Vagina (tissue), 2 donors: ENCODE measurements at places on chromosomes 12 and 14. TPM values are rescaled to one million over a fixed set of nuclear protein-coding genes. Genes with fewer than 3 reads are reported as not detected.

GRCh38 chr12:119014368-119014767 is 33.0 kb downstream of the SRRM4 start:
- H3K4me3 ChIP-seq: no peak overlapping the region
- no peaks in the 10 kb centered on the region for H3K36me3 ChIP-seq
- H3K27me3 ChIP-seq: no peaks in the 10 kb centered on the region
- no peaks in the 10 kb centered on the region for H3K4me1 ChIP-seq
- no peak for DNase-seq

GRCh38 chr12:30098677-30099076 is 314.9 kb upstream of the TMTC1 start:
- H3K36me3 ChIP-seq: no peaks in the 10 kb centered on the region
- no peaks in the 10 kb centered on the region for H3K4me1 ChIP-seq
- no peak overlapping the region for H3K4me3 ChIP-seq
- H3K27ac ChIP-seq: no peak overlapping the region

- no peaks in the 10 kb centered on the region for H3K4me1 ChIP-seq
- H3K36me3 ChIP-seq: no peaks in the 10 kb centered on the region
- H3K27ac ChIP-seq: no peak overlapping the region
- no peak overlapping the region for H3K4me3 ChIP-seq
- no peak for DNase-seq
These were observed 129.9 kb downstream of the KIF26A start for GRCh38 chr14:104268295-104268694.

Gene MYF5
- total RNA-seq: not detected

Gene NAV3
- total RNA-seq: 16.2 TPM

- H3K27ac ChIP-seq: no peak overlapping the region
- no peaks in the 10 kb centered on the region for H3K4me1 ChIP-seq
- H3K27me3 ChIP-seq: no peaks in the 10 kb centered on the region
- peaks cover 2% of the 10 kb centered on the region for H3K36me3 ChIP-seq
These were observed 33.7 kb downstream of the PARP2 start for GRCh38 chr14:20377171-20377570.

Gene TAS2R42
- total RNA-seq: not detected

Gene REP15
- total RNA-seq: not detected

DNA sequence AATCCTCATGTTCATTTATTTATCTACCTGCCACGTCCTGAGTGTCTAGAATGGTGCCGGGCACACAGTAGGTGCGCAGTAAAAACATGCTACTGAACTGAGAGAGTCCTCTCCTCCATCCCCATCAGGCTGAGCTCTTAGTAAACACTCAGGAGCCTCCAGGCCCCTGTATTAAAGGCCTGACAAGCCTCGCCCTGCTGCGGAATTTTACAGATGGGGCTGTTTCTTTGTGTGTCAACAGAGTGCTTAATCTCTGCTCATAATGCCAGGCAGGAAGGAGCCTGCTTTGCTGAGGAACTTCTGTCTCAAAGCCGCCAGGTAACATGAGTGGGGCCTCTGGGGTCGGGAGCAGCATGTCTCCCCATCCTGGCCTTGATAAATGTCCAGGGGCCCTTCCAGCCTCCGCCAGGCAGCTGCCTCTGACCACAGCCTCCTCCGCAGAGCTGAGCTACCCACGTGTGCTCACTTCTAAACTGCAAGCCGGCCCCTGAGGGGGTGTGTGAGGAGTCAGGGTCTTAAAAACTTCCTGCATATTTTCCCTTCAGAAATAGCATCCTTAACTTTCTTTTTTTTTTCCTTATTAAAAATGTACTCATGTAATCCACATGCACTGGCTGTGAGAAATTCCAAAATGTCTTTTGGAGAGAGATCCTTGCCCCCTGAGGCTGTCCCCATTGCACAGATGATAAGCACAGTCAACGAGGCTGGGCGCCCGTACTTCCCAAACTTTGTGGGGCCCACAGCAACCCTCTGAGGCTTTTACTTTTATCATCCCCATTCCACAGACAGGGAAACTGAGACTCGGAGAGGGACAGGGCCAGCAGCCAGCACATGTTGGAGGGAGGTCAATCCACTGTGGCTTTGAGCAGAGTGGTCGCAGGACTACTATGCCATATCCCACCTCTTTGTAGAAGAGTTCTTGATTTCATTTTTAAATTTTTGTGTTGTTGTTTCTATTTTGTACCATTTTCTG is 116.0 kb upstream of the NCOR2 start:
- peak overlapping the region; percentile 69 for H3K27ac ChIP-seq
- H3K36me3 ChIP-seq: no peaks in the 10 kb centered on the region
- no peaks in the 10 kb centered on the region for H3K27me3 ChIP-seq
- H3K4me3 ChIP-seq: no peak overlapping the region
- DNase-seq: no peak
- H3K4me1 ChIP-seq: peaks cover 91% of the 10 kb centered on the region

Gene AQP2
- not detected for total RNA-seq

GRCh38 chr14:69489495-69489894 is 5.0 kb downstream of the PLEKHD1 start:
- H3K36me3 ChIP-seq: no peaks in the 10 kb centered on the region
- no peak for DNase-seq
- H3K27me3 ChIP-seq: no peaks in the 10 kb centered on the region
- H3K27ac ChIP-seq: no peak overlapping the region
- H3K4me1 ChIP-seq: peaks cover 5% of the 10 kb centered on the region

- no peaks in the 10 kb centered on the region for H3K4me1 ChIP-seq
- H3K36me3 ChIP-seq: no peaks in the 10 kb centered on the region
- H3K27ac ChIP-seq: no peak overlapping the region
- no peak overlapping the region for H3K4me3 ChIP-seq
These were observed 106.3 kb downstream of the LRIG3 start for GRCh38 chr12:58814036-58814435.

Gene KLHL33
- 1.2 TPM for total RNA-seq

- no peak overlapping the region for H3K27ac ChIP-seq
- peaks cover 17% of the 10 kb centered on the region for H3K4me1 ChIP-seq
- no peaks in the 10 kb centered on the region for H3K36me3 ChIP-seq
- no peak for DNase-seq
These were observed 73.6 kb downstream of the TMTC1 start for GRCh38 chr12:29710104-29710503.

DNA sequence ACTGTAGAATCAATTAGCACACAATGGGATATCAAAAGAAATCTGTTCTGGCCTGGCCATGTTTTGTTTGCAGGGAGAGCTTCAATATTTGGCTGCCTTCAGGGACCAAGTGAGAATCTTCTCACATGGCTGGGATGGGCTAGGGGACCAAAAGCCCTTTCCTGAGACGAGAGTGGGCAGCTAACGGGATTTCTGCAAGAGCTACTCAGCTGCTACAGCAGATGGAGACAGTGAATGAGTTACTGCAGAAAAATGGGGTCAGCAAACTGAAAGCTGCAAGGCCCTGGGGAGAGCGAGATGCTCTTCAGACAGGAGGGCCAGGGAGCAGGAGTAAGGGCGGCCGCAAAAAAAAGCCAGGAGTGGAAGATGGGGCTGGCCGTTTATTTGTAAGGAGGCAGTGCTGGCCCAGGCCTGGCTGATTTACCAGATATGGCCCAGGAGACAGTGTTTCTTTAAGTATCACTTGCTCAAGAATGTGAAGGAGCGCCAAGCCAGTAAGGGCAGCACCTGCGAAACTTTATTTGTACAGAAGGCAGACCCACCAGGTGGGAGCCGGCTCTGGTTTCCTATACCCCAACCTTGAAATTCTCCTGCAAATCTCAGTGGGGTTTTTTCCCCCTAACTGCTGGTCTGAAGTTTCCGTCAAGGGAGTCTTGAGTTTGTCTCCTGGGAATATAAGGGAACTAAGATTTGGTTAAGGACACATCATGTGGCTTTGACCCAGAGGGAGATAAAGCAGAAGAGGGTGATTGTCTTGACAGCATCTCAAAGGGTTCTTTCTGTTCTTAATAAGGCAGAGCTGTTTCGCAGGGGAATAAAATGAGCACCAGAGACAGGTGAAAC is 57.8 kb downstream of the SSH1 start:
- peaks cover 43% of the 10 kb centered on the region for H3K4me1 ChIP-seq
- no peaks in the 10 kb centered on the region for H3K27me3 ChIP-seq
- H3K27ac ChIP-seq: peak overlapping the region; percentile 57
- peaks cover 5% of the 10 kb centered on the region for H3K36me3 ChIP-seq
- H3K4me3 ChIP-seq: no peak overlapping the region

- no peaks in the 10 kb centered on the region for H3K4me1 ChIP-seq
- no peak overlapping the region for H3K27ac ChIP-seq
- no peak overlapping the region for H3K4me3 ChIP-seq
- no peaks in the 10 kb centered on the region for H3K36me3 ChIP-seq
These were observed 20.4 kb downstream of the GALNT9 start for GRCh38 chr12:132308853-132309595.

DNA sequence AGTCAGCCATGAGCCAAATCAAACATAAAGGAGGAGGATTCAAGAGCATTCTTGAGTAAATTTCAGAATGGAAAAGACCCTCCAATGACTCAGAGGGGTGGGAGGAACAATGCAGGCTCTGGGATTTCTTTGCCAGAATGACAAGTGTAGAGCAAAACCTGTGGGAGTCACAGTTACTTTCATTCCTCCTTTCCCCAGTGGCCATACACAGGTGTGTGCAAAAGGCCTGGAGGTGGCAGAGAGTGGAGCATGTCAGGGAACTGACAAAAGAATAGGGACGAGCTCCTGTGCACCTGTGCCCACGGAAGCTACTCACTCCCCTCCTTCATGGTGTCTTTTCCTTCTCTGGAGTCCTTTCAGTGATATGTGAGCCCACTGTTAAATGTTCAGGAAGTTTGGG is 9.4 kb upstream of the CIPC start:
- peak overlapping the region; percentile 32 for H3K27ac ChIP-seq
- no peak overlapping the region for H3K4me3 ChIP-seq
- H3K4me1 ChIP-seq: peaks cover 7% of the 10 kb centered on the region
- DNase-seq: no peak
- no peaks in the 10 kb centered on the region for H3K27me3 ChIP-seq

DNA sequence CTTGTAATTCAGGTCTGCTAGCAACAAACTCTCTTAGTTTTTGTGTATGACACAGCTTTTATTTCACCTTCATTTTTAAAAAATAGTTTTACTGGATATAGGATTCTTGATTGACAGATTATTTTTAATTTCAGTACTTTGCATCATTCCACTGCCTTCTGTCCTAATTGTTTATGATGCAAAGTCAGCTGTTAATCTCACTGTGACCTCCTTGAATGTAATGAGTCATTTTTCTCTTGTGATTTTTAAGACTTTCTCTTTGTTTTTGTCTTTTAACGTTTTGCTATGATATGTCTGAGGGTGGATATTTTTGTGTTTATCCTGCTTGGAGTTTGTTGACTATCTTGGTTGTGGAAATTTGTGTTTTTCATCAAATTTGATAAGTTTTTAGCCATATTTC is 126.3 kb upstream of the FBXO33 start:
- no peak overlapping the region for H3K27ac ChIP-seq
- H3K4me1 ChIP-seq: no peaks in the 10 kb centered on the region
- no peaks in the 10 kb centered on the region for H3K36me3 ChIP-seq

DNA sequence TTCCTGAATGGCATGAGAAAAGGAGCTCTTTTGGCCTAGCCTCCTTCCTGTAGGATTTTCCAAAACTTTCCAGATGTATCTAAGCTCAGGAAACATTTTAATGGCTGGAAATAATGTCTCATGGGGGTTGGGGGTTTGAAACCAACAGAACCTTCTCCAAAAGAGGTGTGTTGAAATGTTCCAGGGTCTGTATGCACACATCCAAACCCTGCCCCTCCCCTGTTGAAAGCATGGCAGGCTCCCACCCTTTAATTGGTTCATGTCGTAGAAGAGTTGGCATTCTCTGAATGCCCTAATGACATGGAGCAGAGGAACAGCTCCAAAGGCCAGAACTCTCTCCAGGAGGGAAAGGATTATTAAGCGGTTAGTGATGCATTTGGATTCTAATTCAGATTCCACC is 353.2 kb downstream of the ZFP36L1 start:
- no peaks in the 10 kb centered on the region for H3K27me3 ChIP-seq
- peaks cover 21% of the 10 kb centered on the region for H3K4me1 ChIP-seq
- no peak overlapping the region for H3K4me3 ChIP-seq
- DNase-seq: no peak
- H3K36me3 ChIP-seq: no peaks in the 10 kb centered on the region
- peak overlapping the region; percentile 3 for H3K27ac ChIP-seq

DNA sequence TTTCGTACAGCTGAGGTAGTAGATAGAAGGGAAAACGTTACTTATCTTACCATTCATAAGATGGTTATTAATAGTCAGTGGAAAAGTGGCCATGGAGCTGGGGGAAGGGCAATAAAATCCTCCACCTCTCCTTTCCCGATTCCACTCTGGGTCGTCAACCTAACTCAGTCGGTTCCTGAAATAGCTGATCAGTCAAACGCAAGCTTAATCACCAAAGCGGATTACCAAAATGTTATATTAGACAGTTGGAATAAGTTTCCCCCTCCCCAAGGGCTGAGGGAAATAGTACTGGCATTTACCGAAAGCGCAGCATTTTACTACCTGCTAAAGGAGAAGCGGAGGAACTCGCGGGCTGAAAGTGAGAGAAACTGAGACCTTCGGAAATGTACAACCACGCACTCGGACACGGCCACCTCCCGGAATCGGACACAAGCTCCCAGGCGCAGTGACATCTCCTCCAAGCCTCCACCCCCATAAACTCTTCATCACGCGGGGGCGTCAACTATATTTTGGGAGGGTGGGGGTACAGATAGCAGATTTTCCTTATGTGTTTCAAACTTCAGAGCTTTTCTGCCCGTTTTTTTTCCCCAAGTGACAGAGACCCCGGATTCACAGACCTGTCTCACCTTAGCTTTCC is 1.2 kb downstream of the PPM1H start:
- no peak overlapping the region for H3K27ac ChIP-seq
- H3K4me1 ChIP-seq: peaks cover 17% of the 10 kb centered on the region
- no peaks in the 10 kb centered on the region for H3K36me3 ChIP-seq
